ENCODE measurements at places on chromosomes 5 and 9. TPM values are rescaled to one million over a fixed set of nuclear protein-coding genes. Genes with fewer than 3 reads are reported as not detected.

DNA sequence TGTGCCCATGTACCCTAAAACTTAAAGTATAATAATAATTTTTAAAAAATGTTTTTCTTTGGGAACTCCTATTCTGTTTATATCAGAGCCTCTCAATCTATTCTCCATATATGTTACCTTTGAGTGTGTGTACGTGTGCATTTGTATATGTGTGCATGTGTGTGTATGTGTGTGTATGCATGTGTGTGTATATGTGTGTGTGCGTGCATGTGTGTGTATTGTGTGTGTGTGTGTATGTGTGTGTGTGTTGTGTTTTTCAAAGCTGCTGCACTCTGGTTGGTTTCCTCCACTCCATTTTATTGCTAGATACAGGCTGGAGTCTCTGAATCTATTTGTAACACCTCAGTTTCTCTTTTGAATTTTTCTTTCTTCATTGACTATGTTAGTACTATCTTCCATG, 20.0 kb downstream of the SURF6 start:
- no peaks in the 10 kb centered on the region for H3K4me1 ChIP-seq
- no peak overlapping the region for H3K4me3 ChIP-seq
- H3K27me3 ChIP-seq: no peaks in the 10 kb centered on the region
- H3K36me3 ChIP-seq: no peaks in the 10 kb centered on the region
- no peak for DNase-seq

DNA sequence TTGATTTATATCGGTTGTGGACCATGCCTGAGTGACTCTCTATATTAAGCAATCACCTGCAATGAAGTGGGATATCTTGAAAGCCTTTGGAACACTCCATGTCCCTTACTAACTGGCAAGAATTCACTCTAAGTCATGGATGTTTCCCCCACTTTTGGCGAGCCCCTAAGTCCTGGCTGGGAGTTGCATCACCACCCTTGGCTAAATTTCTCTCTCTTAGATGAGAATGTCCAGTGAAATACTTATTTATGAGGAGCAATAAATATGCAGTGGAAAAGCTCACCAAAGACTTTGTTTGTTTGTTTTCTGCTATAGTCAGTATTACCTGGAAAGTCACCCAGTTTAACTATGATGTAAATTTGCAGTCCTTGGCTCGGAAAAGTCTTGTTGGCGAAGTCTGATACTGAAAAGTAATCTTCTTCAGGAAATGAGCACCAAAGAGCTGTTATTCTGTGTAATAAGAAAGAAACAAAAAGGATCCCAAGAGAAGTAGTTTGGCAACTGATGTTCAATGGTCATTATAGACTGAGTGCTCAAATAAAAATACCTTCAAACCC, 333.8 kb downstream of the DMRT2 start:
- no peaks in the 10 kb centered on the region for H3K4me1 ChIP-seq
- no peaks in the 10 kb centered on the region for H3K36me3 ChIP-seq
- no peak overlapping the region for H3K27ac ChIP-seq
- no peak overlapping the region for H3K4me3 ChIP-seq
- no peak for DNase-seq

- DNase-seq: peak; percentile 32
- H3K36me3 ChIP-seq: no peaks in the 10 kb centered on the region
- H3K4me3 ChIP-seq: no peak overlapping the region
These were observed 115.9 kb upstream of the SH3GL2 start for GRCh38 chr9:17462869-17463464.

DNA sequence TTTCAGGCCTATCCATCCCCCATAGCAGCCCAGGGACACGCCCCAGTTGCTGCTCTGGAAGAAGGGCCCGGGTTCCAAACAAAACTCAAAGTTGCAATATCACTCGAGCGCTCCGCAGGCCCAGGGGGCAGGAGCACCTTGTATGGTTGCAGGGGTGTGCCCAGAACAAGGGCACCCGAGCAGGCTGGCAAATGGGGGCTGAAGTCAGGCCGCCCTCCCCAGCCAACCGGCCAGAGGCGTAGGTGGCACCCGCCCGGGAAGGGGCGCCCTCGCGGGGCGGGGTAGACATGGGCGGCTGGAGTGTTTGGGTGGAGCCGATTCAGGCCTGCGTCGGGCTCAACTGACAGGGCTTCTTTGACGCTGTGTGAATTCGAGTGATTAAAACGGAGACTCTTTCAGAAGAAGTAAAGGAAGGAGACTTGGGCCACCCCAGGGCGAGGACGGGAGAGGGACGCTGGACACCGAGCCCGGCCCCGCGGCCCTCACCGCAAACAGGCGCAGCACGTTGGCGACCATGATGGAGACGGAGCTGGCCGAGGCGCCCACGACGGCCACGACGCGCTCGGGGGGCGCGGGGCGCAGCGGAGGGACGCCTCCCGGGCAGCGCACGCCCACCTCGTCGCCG, 1.1 kb downstream of the GRM6 start:
- no peaks in the 10 kb centered on the region for H3K36me3 ChIP-seq
- peaks cover 37% of the 10 kb centered on the region for H3K27me3 ChIP-seq
- no peak overlapping the region for H3K27ac ChIP-seq
- no peak for DNase-seq

GRCh38 chr5:111173476-111173875, 50.7 kb upstream of the CAMK4 start:
- H3K27me3 ChIP-seq: no peaks in the 10 kb centered on the region
- no peak for DNase-seq
- H3K36me3 ChIP-seq: no peaks in the 10 kb centered on the region

GRCh38 chr9:627336-627970, 214.0 kb upstream of the DMRT1 start:
- no peak overlapping the region for H3K27ac ChIP-seq
- H3K36me3 ChIP-seq: peaks cover 2% of the 10 kb centered on the region
- no peaks in the 10 kb centered on the region for H3K27me3 ChIP-seq
- no peak overlapping the region for H3K4me3 ChIP-seq
- H3K4me1 ChIP-seq: peaks cover 52% of the 10 kb centered on the region

DNA sequence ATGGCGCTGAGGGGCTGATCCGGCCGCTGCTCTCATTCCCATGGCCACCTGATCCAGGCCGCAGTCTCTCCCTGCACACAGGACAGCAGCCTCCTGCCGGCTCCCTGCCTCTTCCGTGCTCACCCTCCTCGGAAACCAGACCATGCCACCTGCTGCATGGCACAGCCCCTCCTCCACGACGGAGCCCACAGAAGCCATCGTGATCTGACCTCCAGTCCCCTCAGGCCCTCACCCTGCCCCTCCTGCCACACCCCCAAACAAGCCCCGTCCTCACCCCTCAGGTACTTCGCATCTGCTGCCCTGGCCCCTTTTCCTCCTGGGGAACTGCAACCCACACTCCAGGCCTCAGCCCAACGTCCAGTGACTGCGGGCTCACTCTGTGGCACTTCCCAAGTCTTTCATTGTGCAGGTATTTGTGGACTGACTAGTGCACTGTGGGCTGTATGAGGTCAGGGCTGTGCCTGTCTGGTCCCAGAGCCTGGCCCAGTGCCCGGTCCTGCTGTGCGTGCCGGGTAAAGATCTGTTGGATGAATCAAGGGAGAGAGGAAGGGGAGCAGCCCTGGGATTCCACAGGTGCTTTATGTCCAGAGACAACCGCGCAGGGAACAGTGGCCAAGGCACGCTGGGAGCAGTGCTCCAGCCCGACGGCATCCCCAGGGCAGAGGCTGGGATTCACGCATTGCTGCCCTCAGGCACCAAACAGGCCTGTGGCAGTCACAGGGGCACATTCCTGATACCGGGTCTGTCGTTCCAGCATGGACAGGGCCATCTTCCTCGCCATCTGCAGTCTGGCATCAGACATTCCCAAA, 86.1 kb downstream of the ADAMTS2 start:
- no peaks in the 10 kb centered on the region for H3K4me1 ChIP-seq
- H3K4me3 ChIP-seq: no peak overlapping the region
- H3K27ac ChIP-seq: no peak overlapping the region
- no peaks in the 10 kb centered on the region for H3K36me3 ChIP-seq
- DNase-seq: no peak

GRCh38 chr5:75600535-75600934, 10.7 kb upstream of the ANKDD1B start:
- DNase-seq: no peak
- no peak overlapping the region for H3K4me3 ChIP-seq
- H3K36me3 ChIP-seq: peaks cover 32% of the 10 kb centered on the region
- H3K27me3 ChIP-seq: no peaks in the 10 kb centered on the region

- H3K36me3 ChIP-seq: no peaks in the 10 kb centered on the region
- no peak overlapping the region for H3K27ac ChIP-seq
- no peak overlapping the region for H3K4me3 ChIP-seq
- H3K4me1 ChIP-seq: no peaks in the 10 kb centered on the region
- no peak for DNase-seq
These were observed 74.8 kb upstream of the RXRA start for GRCh38 chr9:134251296-134252069.

DNA sequence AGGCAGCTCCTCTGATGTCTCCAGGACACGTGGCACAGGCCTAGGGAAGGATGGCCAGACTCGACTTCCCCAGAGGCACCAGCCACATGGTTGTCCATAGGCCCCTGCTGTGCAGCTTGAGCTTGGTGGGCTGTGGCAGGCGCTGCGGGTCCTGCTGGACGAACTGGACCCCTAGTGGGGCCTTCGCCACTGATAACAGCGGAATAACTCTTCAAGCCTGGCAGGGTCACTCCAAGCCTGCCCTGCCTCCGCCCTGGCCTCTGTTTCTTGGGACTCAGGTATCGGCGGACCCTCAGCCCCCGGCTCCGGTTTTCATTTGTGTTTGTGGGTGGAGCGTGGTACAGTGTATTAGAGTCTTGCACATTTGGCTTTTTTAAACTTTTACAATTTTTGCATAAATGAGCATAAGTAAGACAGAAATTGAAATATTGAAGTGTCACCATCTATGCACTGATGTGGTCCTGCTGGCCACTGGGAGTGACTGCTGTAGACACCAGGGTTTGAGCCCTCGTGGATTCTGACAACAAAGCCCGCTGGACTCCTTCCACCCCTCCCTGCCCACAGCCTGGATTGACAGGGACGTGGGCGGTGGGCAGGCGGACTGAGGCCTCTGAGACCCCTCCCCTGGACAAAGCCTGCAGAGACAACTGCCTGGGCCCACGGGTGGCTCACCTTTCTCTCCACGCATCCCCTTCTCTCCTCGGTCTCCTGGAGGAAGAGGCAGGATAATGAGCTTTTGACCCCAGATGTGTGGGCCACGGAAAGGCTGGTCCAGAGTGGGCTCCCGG, 3.8 kb downstream of the FCN1 start:
- no peak overlapping the region for H3K4me3 ChIP-seq
- peaks cover 25% of the 10 kb centered on the region for H3K27me3 ChIP-seq
- H3K36me3 ChIP-seq: no peaks in the 10 kb centered on the region
- no peak for DNase-seq
- H3K27ac ChIP-seq: no peak overlapping the region

GRCh38 chr9:130518943-130519799, 60.2 kb upstream of the FUBP3 start:
- peaks cover 2% of the 10 kb centered on the region for H3K4me1 ChIP-seq
- no peaks in the 10 kb centered on the region for H3K36me3 ChIP-seq
- H3K27me3 ChIP-seq: peaks cover 3% of the 10 kb centered on the region
- no peak overlapping the region for H3K4me3 ChIP-seq
- no peak for DNase-seq

DNA sequence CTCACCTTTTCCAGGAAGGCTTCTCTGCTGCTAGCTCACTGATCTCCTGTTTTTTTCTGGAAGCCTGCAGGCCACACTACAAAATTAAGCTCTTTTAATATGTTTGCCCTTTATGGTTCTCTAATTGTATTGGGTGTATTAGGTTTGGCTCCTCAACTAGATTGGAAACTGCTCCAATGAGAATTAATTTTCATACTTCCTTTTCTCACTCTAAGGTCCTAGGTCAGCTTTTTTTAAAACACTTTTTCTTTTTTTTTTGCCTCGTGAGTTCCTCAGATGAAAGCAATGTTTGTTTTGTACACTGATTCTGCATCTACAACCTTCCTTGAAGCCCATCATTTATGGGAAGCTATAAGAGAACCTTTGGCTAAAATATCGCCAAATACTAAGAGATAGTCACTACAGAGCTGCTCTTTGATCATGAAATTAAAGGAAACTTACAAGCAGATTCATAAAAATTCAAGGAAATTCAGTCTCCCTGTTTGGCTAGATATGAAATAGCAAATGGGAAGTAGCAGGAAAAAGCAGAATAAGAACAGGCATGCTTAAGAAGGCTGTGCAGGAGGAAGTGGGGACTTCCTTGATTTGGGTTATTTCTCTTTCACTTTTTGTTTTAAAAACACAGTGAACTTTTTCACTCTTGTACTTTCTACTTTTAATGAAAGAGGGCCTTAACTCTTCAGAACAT, 55.2 kb upstream of the FYB1 start:
- peaks cover 5% of the 10 kb centered on the region for H3K36me3 ChIP-seq
- H3K27ac ChIP-seq: peak overlapping the region; percentile 94
- H3K4me1 ChIP-seq: peaks cover 51% of the 10 kb centered on the region
- peak overlapping the region; percentile 74 for H3K4me3 ChIP-seq

DNA sequence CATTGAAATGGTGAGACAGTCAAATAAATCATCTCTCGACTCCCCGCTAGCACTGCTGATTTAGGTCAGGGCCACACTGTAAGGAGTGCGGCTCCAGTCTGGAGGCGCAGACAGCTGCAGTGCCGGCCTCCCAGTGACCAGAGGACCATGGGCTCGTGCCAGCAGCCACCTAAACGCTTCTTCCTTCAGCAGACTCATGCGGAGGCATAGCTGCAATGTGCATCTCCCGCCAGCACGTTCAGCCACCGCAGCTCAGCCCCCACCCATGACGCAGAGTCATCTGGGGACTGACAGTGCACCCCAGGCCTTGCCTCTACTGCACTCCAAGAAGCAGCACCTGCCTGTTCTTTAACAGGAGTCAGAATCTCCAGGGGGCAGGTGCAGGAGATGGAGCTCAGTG, 13.6 kb upstream of the MAPK9 start:
- H3K4me3 ChIP-seq: no peak overlapping the region
- no peaks in the 10 kb centered on the region for H3K27me3 ChIP-seq
- DNase-seq: no peak
- H3K4me1 ChIP-seq: no peaks in the 10 kb centered on the region

GCNT1 gene
- total RNA-seq: 0.54 TPM

PCDHA7 gene
- not detected for total RNA-seq

CENPH gene
- total RNA-seq: 93.0 TPM

AFAP1L1 gene
- not detected for total RNA-seq

SPINK6 gene
- total RNA-seq: not detected

ADAMTS13 gene
- 3.0 TPM for total RNA-seq

SMIM33 gene
- 0.14 TPM for total RNA-seq

TLE1 gene
- total RNA-seq: 0.10 TPM

SLC36A3 gene
- not detected for total RNA-seq

PCDHB3 gene
- total RNA-seq: not detected

OR1L4 gene
- not detected for total RNA-seq

FOXD4L3 gene
- not detected for total RNA-seq

C6 gene
- not detected for total RNA-seq

SPATA31A3 gene
- total RNA-seq: not detected

GRIN1 gene
- total RNA-seq: not detected

SLC45A2 gene
- not detected for total RNA-seq

SPATA31A5 gene
- not detected for total RNA-seq

DNAH5 gene
- total RNA-seq: not detected
